Activated CD4-positive, alpha-beta T cell treated with anti-CD3 and anti-CD28 coated beads, Interleukin-2, amount 50 U/mL, for 24 hours (primary cell): ENCODE measurements at places on chromosomes 7 and 10.

DNA sequence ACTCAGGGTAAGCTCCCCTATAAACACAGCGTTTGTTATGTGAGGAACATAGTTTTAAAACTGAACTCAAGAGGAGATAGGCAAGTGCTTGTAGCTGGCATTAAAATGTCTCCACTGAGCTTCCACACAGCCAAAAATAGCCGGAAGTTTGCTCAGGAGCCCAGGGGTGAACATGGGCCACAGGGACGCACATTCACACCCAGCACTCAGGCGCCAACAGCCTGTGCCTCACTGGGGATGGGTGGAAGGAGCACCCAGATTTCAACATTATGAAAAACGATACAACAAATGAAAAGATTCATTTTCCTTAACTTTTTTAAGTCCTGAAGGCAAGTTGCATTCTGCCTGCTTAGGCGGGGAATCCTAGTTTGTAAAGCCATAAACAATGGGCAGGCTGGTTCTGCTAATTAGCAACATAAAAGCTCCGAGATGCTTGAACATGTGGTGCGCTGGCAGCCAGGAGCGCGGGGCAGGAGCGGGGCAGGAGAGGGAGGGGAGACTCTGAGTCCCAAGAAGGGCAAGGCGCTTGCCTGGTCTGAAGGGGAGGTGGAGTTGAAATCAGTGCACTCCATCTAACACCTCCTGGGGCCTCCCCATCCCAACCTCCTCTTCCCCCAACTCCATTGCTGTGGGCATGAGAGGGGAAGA, 235.9 kb downstream of the COBL start:
- no peak for DNase-seq

- no peak for DNase-seq
Observed at GRCh38 chr10:112203328-112204076, 19.9 kb upstream of the GPAM start.

DNA sequence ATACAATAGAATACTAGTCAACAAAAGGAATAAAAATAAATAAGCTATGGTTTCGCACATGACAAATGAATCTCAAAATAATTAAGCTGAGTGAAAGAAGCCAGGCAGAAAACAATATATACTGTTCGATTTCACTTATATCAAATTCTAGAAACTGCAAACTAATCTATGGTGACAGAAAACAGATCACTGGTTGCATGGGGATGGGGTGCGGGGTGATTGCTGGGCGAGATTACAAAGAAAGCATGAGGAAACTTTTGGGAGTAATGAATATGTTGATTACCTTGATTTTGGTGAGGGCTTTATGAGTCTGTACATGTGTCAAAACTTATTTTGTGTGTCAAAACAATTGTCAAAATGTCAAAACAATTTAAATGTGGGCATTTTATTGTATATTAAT, 135.6 kb downstream of the GPR85 start:
- no peak for DNase-seq

DNA sequence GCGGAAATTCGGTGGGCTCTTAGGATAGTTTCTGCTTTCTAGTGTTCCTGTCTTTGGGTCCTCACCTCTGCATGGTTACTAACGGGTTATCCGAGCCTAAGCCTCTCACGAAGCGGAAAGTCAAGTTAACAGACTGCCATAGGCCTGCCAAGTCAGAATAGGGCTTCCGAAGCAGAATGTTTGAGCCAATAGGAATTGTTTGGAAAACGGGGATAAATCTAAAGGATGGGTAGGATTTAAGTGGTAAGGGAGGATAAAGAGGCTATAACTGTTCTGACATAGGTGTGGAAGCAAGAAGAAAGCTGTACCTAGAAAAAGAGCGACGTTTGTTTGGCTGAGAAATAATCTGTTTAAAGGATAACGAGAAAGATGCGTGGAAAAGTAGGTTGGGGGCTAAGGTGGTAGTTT, 851 bp downstream of the TMEM254 start:
- DNase-seq, result no peak

DNA sequence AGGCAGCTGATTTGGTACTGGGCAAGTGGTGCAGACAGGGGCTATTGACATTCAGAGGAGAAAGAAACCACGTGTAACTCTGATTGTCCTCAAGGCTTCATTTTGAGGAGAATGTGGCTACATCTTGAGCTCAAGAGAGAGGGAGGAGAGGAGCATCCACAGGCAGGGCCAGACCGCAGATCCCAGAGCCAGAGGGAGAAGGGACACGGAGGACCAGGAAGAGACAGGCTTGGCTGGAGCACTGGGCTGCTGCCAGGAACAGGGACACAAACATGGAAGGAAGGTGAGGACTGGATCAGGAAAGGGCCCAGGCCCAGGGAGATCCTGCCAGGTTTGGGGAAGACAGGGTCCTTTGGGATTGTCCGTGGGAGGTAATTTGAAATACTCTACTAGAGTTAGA, 158.3 kb downstream of the GPAM start:
- DNase-seq, result no peak

- no peak for DNase-seq
Observed at GRCh38 chr10:109837384-109837783, 85.9 kb downstream of the XPNPEP1 start.

GRCh38 chr7:150997817-150998216, 7.0 kb downstream of the NOS3 start:
- DNase-seq, result no peak

GRCh38 chr10:7487528-7487927, 76.7 kb upstream of the SFMBT2 start:
- DNase-seq, result no peak

GRCh38 chr10:14384116-14384730, 53.5 kb upstream of the FRMD4A start:
- DNase-seq, result no peak

DNA sequence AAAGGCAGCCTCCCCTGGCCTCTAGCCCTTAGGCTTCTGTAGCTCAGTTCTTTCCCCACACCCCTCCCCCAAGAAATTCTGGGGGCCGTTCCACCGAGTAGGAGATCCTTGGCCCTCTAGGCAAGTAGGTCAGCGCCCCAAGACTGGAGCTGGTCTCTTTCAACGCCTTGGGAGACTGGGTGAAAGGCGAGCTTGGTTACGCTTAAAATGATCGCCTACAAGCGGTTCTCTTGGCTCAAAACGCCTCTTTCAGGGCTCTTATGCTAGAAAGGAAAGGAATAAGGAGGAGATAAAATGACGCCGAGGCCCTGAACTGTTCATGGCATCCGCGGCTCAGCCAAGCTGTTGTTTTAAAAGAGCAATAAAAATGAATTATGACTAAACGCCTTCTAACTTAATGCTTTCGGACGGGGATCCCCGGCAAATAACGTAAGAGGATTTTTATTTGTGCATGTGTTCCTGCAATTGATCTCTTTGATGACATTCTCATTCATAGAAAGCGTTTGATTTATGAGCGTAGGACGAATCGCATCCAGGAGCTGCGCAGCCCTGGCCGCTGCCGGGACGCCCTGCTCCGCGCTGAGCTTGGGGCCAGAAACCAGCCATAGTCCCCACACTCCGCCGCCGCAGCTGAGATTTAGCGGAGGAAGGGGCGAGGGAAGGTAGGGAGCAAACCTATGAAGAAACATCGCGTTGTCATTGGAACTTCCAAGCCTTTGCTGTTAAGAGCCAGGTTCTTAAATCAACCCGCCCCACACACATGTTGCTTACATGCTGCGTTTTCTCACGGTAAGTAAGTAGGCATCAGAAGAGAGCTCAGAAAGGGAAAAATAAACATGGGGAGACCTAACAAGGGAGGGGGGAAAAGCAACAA, 3.0 kb upstream of the HOXA1 start:
- no peak for DNase-seq

- no peak for DNase-seq
Observed at GRCh38 chr7:25720427-25720826, 431.6 kb upstream of the NFE2L3 start.

GRCh38 chr10:120684226-120684625, 166.9 kb upstream of the WDR11 start:
- no peak for DNase-seq

DNA sequence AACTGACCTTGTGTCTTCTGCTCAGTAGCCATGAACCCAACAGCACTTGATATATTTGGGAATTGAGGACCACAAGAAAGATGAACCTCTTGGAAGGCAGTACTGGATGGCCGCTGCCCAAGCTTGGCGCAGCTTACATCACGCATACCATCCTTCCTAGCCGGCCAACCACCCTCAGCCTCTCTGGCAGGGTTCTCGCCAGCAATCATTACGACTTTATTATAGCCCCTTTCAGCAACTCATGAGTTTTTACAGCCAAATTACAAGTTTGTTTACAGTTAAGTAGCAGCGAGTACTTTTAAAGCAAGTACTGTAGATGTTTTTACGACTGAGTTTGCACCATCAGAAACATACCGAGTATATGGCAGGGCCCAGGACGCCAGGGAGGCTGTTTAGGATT, 769.1 kb downstream of the SUGCT start:
- DNase-seq, result no peak

GRCh38 chr10:18179891-18180290, 39.7 kb downstream of the CACNB2 start:
- no peak for DNase-seq

- no peak for DNase-seq
Observed at GRCh38 chr10:115118346-115118745, 25.2 kb downstream of the ATRNL1 start.

GRCh38 chr7:98066934-98067507, 39.6 kb upstream of the LMTK2 start:
- no peak for DNase-seq

DNA sequence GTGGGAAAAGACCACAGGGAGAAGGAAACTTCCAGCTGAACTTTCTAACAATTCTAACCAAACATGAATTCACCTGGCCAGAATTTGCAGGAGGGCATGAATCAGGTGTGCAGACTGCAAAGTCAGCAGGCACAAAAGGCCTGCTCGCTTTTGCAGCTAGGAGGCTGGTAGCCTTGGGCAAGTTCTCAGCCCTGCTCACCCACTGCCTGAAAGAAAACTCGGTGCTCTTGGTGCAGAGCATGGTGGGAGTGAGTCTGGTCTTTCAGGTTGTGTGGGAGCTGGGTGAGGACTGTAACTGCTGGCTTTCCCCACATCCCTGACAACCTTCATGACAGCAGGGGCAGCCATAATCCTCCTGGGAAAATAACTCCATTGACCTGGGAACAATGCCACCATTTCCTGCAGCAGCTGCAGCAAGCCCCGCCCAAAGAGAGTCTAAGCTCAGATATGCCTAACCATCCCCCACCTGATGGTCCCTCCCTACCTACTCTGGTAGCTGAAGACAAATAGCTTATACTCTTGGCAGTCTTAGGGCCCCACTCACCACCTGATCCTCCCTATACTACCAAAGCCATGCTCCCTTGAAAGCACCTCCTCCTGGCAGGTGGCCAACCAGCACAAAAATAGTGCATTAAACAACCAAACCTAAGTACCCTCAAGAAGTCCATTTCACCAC, 31.6 kb downstream of the ZNF117 start:
- DNase-seq, result no peak

DNA sequence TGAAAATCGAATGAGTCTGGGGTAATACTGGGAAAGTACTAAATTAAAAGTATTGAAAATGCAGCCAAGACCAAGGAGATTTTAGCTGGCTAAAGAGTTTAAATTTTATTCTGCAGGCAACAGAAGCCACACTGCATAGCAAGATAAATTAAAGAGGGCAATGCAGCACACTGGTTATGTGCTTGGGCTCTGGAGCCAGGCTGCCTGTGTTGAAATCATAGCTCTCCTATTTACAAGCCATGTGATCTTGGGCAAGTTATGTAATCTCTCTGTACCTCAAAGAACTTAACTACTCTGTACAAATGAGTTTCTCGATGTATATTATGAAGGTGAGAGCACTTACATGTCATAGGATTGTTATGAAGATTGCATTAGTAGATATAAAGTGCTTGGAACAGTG, 9.9 kb downstream of the SLC25A13 start:
- no peak for DNase-seq

DNA sequence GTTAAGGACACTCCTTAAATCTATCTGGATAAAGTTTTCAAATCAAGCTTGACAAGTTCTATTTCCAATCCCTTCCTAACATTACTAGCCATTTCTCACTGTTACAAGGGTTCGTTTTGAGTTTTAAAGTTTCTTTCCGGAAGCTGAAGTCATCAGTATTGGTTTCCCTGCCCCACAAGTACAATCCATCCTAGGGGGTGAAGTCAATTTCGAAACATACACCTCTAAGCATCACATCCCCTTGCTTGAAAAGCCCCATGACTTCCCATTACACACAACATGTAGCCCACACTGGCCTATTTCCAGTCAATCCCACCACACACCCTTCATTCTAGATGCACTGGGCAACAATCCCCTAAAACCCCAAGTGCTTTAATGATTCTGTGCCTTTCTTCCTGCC, 13.0 kb downstream of the DPY19L1 start:
- no peak for DNase-seq

GRCh38 chr7:142420554-142421362, 162.9 kb upstream of the PRSS58 start:
- no peak for DNase-seq

- DNase-seq, result no peak
Observed at GRCh38 chr10:83062871-83063270, 1076.4 kb upstream of the GHITM start.

DNA sequence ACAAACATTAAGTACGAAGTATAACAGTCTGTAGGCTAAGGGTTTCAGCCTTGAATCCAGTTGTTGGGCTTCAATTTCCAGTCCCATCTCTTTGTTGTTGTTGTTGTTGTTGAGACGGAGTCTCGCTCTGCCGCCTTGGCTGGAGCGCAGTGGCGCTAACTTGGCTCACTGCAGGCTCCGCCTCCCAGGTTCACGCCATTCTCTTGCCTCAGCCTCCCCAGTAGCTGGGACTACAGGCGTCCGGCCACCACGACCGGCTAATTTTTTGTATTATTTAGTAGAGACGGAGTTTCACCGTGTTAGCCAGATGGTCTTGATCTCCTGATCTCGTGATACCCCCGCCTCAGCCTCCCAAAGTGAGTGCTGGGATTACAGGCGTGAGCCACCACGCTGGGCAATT, 464.9 kb downstream of the ANKRD7 start:
- no peak for DNase-seq

- no peak for DNase-seq
Observed at GRCh38 chr7:147412782-147413556, 1177.6 kb upstream of the C7orf33 start.

DNA sequence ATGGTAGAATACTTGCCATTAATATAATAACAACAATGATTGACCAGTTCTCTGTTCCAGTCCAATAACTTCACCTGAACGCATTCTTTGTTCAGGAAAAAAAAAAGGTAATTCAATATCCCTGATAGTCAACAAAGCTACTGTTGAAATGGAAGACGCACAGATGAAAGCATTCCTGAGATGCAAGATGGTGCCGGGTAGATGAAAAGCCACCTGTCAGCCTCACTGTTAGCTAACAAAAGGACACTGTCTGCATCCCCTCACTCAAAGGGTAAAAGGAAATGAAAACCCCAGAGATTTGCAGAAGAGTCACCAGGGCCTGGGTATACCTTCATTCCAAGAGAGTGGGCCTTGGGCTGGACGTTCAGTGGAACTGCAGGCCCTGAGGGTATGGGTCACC, 357.4 kb downstream of the PLXNA4 start:
- no peak for DNase-seq

GRCh38 chr7:132350741-132351140, 225.5 kb downstream of the PLXNA4 start:
- DNase-seq, result no peak

GRCh38 chr10:48449501-48450232, 143.2 kb downstream of the MAPK8 start:
- no peak for DNase-seq
